Calu3 (cell line): ENCODE measurements at places on chromosomes 11 and 22. TPM values are rescaled to one million over a fixed set of nuclear protein-coding genes. Genes with fewer than 3 reads are reported as not detected.

GRCh38 chr11:88402192-88402715 is 64.7 kb upstream of the CTSC start:
- peak overlapping the region; percentile 28 for H3K27ac ChIP-seq
- no peak for DNase-seq
- H3K27me3 ChIP-seq, result no peaks in the 10 kb centered on the region
- H3K4me3 ChIP-seq, result no peak overlapping the region
- H3K4me1 ChIP-seq, result peaks cover 37% of the 10 kb centered on the region
- H3K36me3 ChIP-seq, result no peaks in the 10 kb centered on the region

DNA sequence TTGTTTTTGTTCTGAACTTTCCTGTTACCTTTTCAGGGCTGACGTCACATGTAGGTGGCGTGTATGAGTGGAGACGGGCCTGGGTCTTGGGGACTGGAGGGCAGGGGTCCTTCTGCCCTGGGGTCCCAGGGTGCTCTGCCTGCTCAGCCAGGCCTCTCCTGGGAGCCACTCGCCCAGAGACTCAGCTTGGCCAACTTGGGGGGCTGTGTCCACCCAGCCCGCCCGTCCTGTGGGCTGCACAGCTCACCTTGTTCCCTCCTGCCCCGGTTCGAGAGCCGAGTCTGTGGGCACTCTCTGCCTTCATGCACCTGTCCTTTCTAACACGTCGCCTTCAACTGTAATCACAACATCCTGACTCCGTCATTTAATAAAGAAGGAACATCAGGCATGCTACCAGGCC is 3.5 kb upstream of the TSSC4 start:
- DNase-seq, result no peak
- H3K4me1 ChIP-seq, result no peaks in the 10 kb centered on the region
- H3K27me3 ChIP-seq, result no peaks in the 10 kb centered on the region
- peaks cover 52% of the 10 kb centered on the region for H3K36me3 ChIP-seq

- H3K4me3 ChIP-seq, result no peak overlapping the region
- H3K4me1 ChIP-seq, result peaks cover 8% of the 10 kb centered on the region
- peaks cover 33% of the 10 kb centered on the region for H3K27me3 ChIP-seq
- H3K36me3 ChIP-seq, result no peaks in the 10 kb centered on the region
- no peak overlapping the region for H3K27ac ChIP-seq
- DNase-seq, result no peak
Observed at GRCh38 chr22:29090039-29090438, 17.2 kb downstream of the KREMEN1 start.

- no peak overlapping the region for H3K4me3 ChIP-seq
- peaks cover 23% of the 10 kb centered on the region for H3K4me1 ChIP-seq
- H3K27ac ChIP-seq, result peak overlapping the region; percentile 24
- no peak for DNase-seq
- H3K36me3 ChIP-seq, result peaks cover 90% of the 10 kb centered on the region
Observed at GRCh38 chr11:65131417-65131776, 2.9 kb downstream of the SYVN1 start.

- peak overlapping the region; percentile 78 for H3K4me3 ChIP-seq
- DNase-seq, result peak; percentile 73
- peaks cover 10% of the 10 kb centered on the region for H3K27me3 ChIP-seq
- H3K4me1 ChIP-seq, result peaks cover 35% of the 10 kb centered on the region
- H3K27ac ChIP-seq, result peak overlapping the region; percentile 55
Observed at GRCh38 chr22:25404928-25405816, 159.3 kb upstream of the GRK3 start.

GRCh38 chr11:2752923-2753322 is 53.1 kb upstream of the KCNQ1OT1 start:
- H3K27me3 ChIP-seq, result peaks cover 63% of the 10 kb centered on the region
- peaks cover 3% of the 10 kb centered on the region for H3K36me3 ChIP-seq
- H3K27ac ChIP-seq, result no peak overlapping the region

DNA sequence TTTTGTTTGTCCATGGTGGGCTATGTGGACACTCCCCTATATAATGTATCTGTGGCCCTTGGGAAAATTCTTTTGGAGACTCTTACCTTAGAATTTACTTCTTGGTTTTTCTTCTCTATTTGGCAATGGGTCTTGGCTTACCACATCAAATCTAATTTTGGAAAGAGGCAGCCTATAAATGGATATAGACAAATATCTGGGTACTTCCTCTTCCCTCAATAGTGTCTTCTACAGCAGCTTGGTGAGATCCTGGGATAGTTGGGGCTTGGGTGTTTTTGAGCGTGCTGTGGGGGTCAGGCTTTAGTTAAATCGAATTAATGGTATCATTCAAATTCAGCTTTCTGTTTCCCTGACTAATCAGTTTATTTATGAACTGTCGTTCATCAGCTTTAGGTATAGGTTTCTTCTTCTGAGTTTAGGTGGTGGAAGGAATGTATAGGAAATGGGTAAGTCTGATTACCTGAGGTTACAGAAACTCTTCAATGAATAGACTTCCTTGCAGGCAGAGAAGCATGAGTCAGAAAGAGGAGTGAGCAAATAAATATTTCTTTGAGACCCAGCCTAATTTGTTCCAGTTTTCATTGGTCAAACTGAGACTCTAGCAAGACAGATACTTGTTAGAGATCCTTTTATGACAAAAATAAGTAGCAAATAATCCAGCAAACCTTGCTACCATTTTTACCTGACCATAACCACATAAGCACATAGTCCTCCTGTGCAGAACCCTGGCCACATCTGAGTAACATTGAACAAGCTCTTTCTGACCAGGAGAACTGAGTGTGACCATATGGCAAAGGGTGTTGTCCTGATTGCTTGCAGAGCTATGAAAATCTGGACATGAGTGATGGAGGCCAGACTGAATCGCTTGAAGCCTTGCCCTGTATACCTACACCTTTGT is 68.6 kb upstream of the SORL1-AS1 start:
- no peaks in the 10 kb centered on the region for H3K27me3 ChIP-seq
- no peak for DNase-seq
- H3K4me1 ChIP-seq, result no peaks in the 10 kb centered on the region
- H3K27ac ChIP-seq, result no peak overlapping the region
- H3K4me3 ChIP-seq, result no peak overlapping the region
- no peaks in the 10 kb centered on the region for H3K36me3 ChIP-seq

- no peaks in the 10 kb centered on the region for H3K27me3 ChIP-seq
- no peak overlapping the region for H3K27ac ChIP-seq
- H3K36me3 ChIP-seq, result no peaks in the 10 kb centered on the region
- no peaks in the 10 kb centered on the region for H3K4me1 ChIP-seq
- no peak for DNase-seq
- no peak overlapping the region for H3K4me3 ChIP-seq
Observed at GRCh38 chr11:64792482-64792881, 10.5 kb downstream of the MAP4K2 start.

GRCh38 chr22:24486501-24486921 is 8.6 kb upstream of the UPB1 start:
- H3K36me3 ChIP-seq, result no peaks in the 10 kb centered on the region
- no peak overlapping the region for H3K4me3 ChIP-seq
- H3K4me1 ChIP-seq, result peaks cover 53% of the 10 kb centered on the region
- peaks cover under 1% of the 10 kb centered on the region for H3K27me3 ChIP-seq
- H3K27ac ChIP-seq, result peak overlapping the region; percentile 7
- no peak for DNase-seq

- H3K27ac ChIP-seq, result no peak overlapping the region
- no peak for DNase-seq
- no peaks in the 10 kb centered on the region for H3K4me1 ChIP-seq
- H3K27me3 ChIP-seq, result peaks cover 32% of the 10 kb centered on the region
- no peak overlapping the region for H3K4me3 ChIP-seq
Observed at GRCh38 chr11:15569305-15570025, 454.7 kb downstream of the INSC start.

NAV2 gene
- 17.3 and 21.4 TPM in 2 replicates for total RNA-seq

HEPHL1 gene
- not detected in 2 replicates for total RNA-seq
